ENCODE measurements at places on chromosomes 5 and 9. TPM values are rescaled to one million over a fixed set of nuclear protein-coding genes. Genes with fewer than 3 reads are reported as not detected.

PCDHGB7 gene
- 0.13 TPM for total RNA-seq

IL4 gene
- 56.9 TPM for total RNA-seq

GLE1 gene
- 52.0 TPM for total RNA-seq

SLCO4C1 gene
- 0.22 TPM for total RNA-seq

ALDH1A1 gene
- total RNA-seq: not detected

SLC6A19 gene
- not detected for total RNA-seq

DNA sequence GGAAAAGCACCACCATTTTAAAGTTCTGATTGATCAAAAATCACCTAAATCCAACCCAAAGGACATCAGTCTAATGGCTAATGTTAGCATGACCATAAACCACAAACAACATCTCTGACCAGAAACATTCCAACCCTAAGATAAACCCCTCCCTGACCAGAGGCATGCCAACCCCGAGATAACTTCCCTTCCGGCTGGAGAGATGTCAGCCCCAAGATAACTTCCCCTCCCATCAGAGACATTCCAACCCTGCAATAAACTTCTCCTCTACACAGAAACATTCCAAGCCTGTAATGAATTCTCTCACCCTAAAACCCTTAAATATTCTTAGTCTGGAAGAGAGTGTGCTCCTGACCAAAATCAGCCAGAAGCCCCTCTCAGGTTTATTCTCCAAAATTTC is 364.3 kb downstream of the KCNN2 start:
- H3K4me1 ChIP-seq: no peaks in the 10 kb centered on the region
- no peaks in the 10 kb centered on the region for H3K36me3 ChIP-seq
- no peak overlapping the region for H3K27ac ChIP-seq
- H3K4me3 ChIP-seq: no peak overlapping the region
- no peak for DNase-seq

- peaks cover 2% of the 10 kb centered on the region for H3K27me3 ChIP-seq
- no peak for DNase-seq
- H3K36me3 ChIP-seq: no peaks in the 10 kb centered on the region
These were observed 355.3 kb downstream of the TMEM232 start for GRCh38 chr5:110371011-110371724.

- no peak for DNase-seq
- H3K36me3 ChIP-seq: no peaks in the 10 kb centered on the region
- no peak overlapping the region for H3K27ac ChIP-seq
- no peaks in the 10 kb centered on the region for H3K4me1 ChIP-seq
- H3K27me3 ChIP-seq: peaks cover 1% of the 10 kb centered on the region
These were observed 199.9 kb downstream of the AGTPBP1 start for GRCh38 chr9:85541876-85542275.

- H3K27ac ChIP-seq: no peak overlapping the region
- DNase-seq: no peak
- H3K27me3 ChIP-seq: no peaks in the 10 kb centered on the region
- H3K36me3 ChIP-seq: no peaks in the 10 kb centered on the region
These were observed 981.2 kb downstream of the TLE4 start for GRCh38 chr9:80552931-80553330.

DNA sequence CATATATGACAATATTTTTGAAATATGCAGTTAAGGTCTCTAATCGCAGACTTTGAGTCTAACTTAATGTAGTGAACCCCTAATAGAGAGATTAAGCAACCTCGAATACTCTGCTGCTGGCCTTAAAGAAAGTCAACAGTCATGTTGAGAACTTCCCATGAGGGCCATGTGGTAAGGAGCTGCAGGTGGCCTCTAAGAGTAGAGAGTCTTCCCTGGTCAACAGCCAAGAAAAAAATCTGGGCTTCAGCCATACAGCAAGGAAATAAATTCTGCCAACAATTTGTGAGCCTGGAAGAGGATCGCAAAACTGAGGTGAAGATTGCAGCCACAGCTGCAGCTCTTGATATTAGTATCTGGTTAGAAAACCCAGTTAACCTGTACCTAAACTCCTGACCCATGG is 935.2 kb upstream of the TYRP1 start:
- DNase-seq: no peak
- no peaks in the 10 kb centered on the region for H3K36me3 ChIP-seq
- H3K27me3 ChIP-seq: no peaks in the 10 kb centered on the region
- no peaks in the 10 kb centered on the region for H3K4me1 ChIP-seq
- no peak overlapping the region for H3K4me3 ChIP-seq

DNA sequence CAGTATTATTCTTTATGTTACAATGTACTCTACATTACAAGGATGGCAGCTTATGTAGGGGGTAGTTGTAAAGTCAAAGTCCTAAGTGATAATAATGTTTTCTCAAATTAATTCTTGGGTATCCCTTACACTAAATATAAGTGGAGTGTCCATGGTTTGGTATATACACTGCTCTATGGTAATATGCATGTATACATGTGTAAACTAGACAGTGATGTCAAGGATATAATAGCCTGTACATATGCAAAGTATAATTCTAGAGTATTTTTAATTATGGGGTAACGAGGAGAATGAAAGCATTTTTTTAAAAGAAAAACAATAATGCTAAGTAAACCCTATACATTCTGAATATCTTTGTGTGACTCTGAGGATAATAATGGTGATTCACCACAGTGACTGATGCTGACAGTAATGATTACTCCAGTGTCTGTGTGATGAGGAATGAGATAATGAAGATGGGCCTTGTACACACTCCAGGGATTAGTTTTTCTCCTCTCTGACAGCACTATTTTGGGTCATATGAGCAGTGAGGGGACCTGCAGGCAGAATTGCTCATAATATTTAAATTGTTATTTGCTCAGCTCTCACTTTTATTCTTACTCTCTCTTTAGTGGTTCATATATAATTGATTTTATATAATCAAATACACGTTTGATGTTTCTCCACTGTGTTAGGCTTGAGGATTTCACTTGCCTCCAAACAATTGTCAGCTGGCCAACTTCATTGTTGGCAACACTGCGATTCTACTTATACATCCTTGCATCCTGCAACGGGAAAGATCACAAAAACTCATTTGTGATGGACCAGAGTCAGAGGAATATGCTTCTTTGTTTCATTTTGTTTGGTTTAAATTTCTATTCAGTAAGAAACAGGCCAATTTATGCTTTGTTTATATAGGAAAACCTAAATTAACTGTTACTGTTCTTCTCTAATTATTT is 88.2 kb downstream of the NREP start:
- H3K27me3 ChIP-seq: peaks cover 2% of the 10 kb centered on the region
- H3K36me3 ChIP-seq: no peaks in the 10 kb centered on the region
- no peak overlapping the region for H3K4me3 ChIP-seq
- no peak overlapping the region for H3K27ac ChIP-seq

GRCh38 chr5:37197340-37198050 is 51.7 kb downstream of the CPLANE1 start:
- no peaks in the 10 kb centered on the region for H3K27me3 ChIP-seq
- peak overlapping the region; percentile 70 for H3K27ac ChIP-seq
- peaks cover 10% of the 10 kb centered on the region for H3K36me3 ChIP-seq
- DNase-seq: no peak
- peaks cover 27% of the 10 kb centered on the region for H3K4me1 ChIP-seq

DNA sequence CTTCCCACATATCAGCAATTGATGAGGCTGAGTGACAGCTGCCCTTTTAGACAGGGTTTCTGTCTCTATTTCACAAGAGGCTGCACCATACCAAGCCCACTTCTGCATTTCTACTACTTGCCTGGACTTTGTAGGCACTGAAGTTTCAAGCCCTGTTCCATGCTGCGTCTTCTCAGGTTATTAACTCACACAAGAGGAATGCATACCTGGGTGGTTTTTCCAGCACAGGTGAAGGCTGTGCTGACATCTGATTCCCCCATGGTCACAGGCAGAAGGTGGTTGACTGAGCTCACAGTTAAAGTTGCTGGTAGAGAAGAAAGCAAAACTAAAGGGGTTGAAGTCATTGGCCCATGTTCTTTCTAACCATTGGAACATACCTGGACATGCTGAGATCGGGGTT is 86.6 kb downstream of the MAMDC2 start:
- H3K36me3 ChIP-seq: no peaks in the 10 kb centered on the region
- H3K27ac ChIP-seq: no peak overlapping the region
- peaks cover 4% of the 10 kb centered on the region for H3K27me3 ChIP-seq
- H3K4me1 ChIP-seq: no peaks in the 10 kb centered on the region

GRCh38 chr5:11468334-11469039 is 435.8 kb downstream of the CTNND2 start:
- no peak for DNase-seq
- H3K4me3 ChIP-seq: no peak overlapping the region
- no peaks in the 10 kb centered on the region for H3K27me3 ChIP-seq
- H3K36me3 ChIP-seq: no peaks in the 10 kb centered on the region
- no peak overlapping the region for H3K27ac ChIP-seq
- H3K4me1 ChIP-seq: no peaks in the 10 kb centered on the region

GRCh38 chr9:2107906-2108451 is 92.8 kb downstream of the SMARCA2 start:
- no peak for DNase-seq
- H3K27ac ChIP-seq: no peak overlapping the region
- H3K36me3 ChIP-seq: peaks cover 50% of the 10 kb centered on the region
- H3K27me3 ChIP-seq: no peaks in the 10 kb centered on the region
- peaks cover 4% of the 10 kb centered on the region for H3K4me1 ChIP-seq
- H3K4me3 ChIP-seq: no peak overlapping the region

DNA sequence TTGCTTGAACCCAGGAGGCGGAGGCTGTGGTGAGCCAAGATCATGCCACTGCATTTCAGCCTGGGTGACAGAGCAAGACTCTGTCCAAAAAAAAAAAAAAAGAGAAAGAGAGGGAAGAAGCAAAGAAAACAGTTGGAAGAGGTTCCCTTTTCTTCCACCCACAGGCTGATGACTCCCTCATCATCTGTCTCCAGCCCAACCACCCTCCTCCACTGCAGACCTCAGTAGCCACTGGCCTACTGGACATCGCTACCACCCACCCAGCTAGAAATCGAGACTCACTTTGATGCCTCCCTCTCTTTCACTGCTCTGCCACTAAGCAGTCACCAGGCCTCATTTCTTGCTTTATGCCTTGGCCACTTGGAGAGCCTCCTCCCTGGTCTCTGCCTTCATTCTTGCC is 71.2 kb downstream of the NIPSNAP3B start:
- H3K4me1 ChIP-seq: peaks cover 19% of the 10 kb centered on the region
- no peak overlapping the region for H3K4me3 ChIP-seq

- H3K27ac ChIP-seq: peak within 1 kb of the TSS; percentile 97
- peaks cover 48% of the 10 kb centered on the region for H3K4me1 ChIP-seq
- H3K4me3 ChIP-seq: peak within 1 kb of the TSS; percentile 95
- H3K27me3 ChIP-seq: no peaks in the 10 kb centered on the region
- H3K36me3 ChIP-seq: peaks cover 21% of the 10 kb centered on the region
- peak; percentile 79 for DNase-seq
These were observed at the start of gene SQSTM1 for GRCh38 chr5:179820483-179821297. Gene SQSTM1 (plus strand): TSS chr5:179820905. CDS start chr5:179820937, 32 bp downstream.

DNA sequence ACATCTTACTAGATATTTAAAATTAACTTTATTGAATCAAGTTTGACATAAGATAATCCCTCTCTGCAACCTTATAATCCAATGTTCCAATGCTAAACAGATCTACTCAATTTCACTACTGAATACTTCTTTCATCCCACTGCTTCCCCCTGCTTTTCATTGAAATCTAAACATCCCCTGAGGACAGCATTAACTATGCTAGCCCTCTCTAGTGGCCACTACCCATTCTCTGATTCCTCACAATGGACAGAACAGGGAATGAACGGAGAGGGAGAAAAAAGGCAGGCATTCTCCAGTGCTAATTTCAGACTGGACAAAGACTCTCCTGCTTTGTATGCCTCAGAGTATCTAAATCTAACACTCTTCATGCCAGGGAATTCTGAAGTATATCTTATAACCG is 54.3 kb upstream of the RGS7BP start:
- H3K27me3 ChIP-seq: no peaks in the 10 kb centered on the region
- no peak overlapping the region for H3K27ac ChIP-seq
- no peak overlapping the region for H3K4me3 ChIP-seq

DNA sequence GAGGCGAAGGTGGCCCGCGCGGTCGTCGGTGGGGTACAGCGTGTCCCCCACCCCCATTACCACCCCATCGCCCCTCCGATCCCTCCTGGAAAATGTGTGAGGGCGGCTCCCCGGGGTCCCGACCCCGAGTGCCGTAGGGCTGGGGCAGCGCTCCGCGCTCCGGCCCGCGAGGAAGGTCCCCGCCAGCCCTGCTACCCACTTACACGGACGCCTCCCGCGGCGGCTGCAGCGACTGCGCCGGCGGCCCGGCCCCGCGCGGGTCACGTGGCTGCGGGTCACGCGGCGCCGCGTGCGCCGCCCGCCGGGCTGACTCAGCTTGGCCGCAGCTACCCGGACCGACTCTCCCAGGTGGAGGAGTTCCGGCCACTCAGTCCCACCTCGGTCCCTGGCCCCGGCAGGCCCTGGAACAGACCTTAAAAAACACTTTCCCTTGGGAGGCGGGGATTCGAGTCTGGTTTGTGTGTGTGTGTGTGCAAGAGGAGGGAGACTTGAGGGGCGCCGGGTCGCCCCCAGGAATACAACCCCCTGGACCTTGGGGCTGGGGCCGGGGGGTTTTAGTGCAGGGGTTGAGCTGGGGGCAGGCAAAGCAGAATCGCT is at the start of gene GNPDA1:
Gene GNPDA1, minus strand, starts transcription at position 236 of the 597 bp plus-strand sequence. CDS start 992 bp downstream, outside the sequence.
- peak; percentile 71 for DNase-seq
- H3K4me3 ChIP-seq: peak within 1 kb of the TSS; percentile 89
- no peaks in the 10 kb centered on the region for H3K27me3 ChIP-seq
- peaks cover 87% of the 10 kb centered on the region for H3K4me1 ChIP-seq

GRCh38 chr5:2519153-2519552 is 232.3 kb downstream of the IRX2 start:
- no peak for DNase-seq
- H3K27me3 ChIP-seq: no peaks in the 10 kb centered on the region
- H3K4me1 ChIP-seq: no peaks in the 10 kb centered on the region
- H3K27ac ChIP-seq: no peak overlapping the region
- no peaks in the 10 kb centered on the region for H3K36me3 ChIP-seq

DNA sequence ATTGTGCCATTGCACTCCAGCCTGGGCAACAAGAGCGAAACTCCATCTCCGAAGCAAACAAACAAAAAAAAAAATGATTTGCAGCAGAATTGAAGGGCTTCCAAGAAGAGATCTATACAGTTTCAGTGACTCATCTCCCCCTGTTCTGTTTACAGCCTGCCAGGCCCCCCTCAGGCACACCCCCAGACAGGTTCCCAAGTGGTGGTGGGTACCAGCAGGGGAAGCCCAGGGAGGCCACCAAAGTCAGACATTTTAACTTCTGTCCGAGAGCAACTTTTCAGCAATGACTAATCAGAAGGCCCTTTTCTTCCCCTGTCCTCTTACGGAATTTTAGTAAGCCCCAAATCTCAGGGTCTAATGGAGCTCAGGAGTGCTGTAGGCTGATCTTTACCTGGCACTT is 98.7 kb downstream of the PAX5 start:
- DNase-seq: no peak
- H3K4me1 ChIP-seq: peaks cover 9% of the 10 kb centered on the region
- no peaks in the 10 kb centered on the region for H3K36me3 ChIP-seq
- no peak overlapping the region for H3K4me3 ChIP-seq
- H3K27me3 ChIP-seq: peaks cover 16% of the 10 kb centered on the region

DNA sequence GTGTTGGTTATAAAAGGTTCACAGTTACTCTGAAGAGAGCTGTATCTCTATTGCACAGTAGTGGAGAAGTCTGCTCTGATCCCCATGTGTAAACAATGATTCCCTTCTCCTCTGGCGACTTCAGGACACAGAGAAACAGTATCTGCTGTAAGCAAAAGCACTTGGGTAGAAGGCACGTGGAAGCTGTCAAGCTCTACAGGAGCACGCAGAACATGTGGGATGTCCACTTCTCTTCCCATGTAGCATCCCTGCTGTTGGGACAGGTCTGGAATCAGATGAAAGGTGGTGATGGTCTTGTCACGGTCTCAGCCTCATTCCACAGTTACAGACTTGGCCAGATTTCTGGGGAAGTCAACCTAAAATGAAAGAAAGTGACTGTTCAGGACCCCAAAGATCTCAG is 9.4 kb upstream of the MAPK9 start:
- no peak overlapping the region for H3K27ac ChIP-seq
- H3K27me3 ChIP-seq: no peaks in the 10 kb centered on the region
- no peaks in the 10 kb centered on the region for H3K36me3 ChIP-seq
- no peak overlapping the region for H3K4me3 ChIP-seq
- H3K4me1 ChIP-seq: no peaks in the 10 kb centered on the region

- H3K4me3 ChIP-seq: no peak overlapping the region
- H3K27ac ChIP-seq: no peak overlapping the region
- H3K4me1 ChIP-seq: no peaks in the 10 kb centered on the region
These were observed 620.2 kb downstream of the ACTL7B start for GRCh38 chr9:108235609-108236008.

Measured in activated T-helper 1 cell treated with anti-CD3 and anti-CD28 coated beads, Interleukin-12 subunit alpha, Interleukin-12 subunit beta, Interleukin-2, Interleukin-4 antibody, amounts not matched to agents 30 ng/mL and 10 ng/mL and 1 ng/mL, durations not matched to agents 14 hours and 24 hours and 36 hours (primary cell).